Natural killer cell (primary cell): ENCODE measurements at places on chromosomes 5 and 9. TPM values are rescaled to one million over a fixed set of nuclear protein-coding genes. Genes with fewer than 3 reads are reported as not detected.

IZUMO3 gene
- total RNA-seq, result not detected

EGFLAM gene
- not detected for total RNA-seq

FOXD4 gene
- not detected for total RNA-seq

TSSK1B gene
- total RNA-seq, result not detected

PLPP1 gene
- 4.2 TPM for total RNA-seq

DNA sequence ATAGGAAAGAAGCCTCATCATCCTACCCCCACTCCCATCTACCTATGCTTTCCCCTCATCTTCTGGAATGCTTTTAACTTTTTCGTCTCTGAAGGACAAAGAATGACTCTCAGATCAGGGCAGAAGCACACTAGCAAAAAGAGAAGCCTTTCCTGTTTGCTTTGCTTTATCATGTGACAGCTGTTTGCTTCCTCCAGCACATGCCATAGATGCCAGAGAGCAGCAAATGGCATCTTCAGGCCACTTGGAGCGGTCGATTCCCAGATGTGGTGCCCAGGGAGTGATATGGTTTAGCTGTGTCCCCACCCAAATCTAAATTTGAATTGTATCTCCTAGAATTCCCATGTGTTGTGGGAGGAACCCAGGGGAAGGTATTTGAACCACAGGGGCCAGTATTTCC, 294.8 kb downstream of the GADD45G start:
- no peak for DNase-seq
